Activated CD8-positive, alpha-beta memory T cell treated with anti-CD3 and anti-CD28 coated beads for 4 hours (primary cell): ENCODE measurements at places on chromosomes 11 and 22.

- no peak for DNase-seq
These were observed 84.9 kb upstream of the RAB1B start for GRCh38 chr11:66183494-66184048.

- DNase-seq = no peak
These were observed 1013.9 kb upstream of the CCDC90B start for GRCh38 chr11:84300092-84300491.

DNA sequence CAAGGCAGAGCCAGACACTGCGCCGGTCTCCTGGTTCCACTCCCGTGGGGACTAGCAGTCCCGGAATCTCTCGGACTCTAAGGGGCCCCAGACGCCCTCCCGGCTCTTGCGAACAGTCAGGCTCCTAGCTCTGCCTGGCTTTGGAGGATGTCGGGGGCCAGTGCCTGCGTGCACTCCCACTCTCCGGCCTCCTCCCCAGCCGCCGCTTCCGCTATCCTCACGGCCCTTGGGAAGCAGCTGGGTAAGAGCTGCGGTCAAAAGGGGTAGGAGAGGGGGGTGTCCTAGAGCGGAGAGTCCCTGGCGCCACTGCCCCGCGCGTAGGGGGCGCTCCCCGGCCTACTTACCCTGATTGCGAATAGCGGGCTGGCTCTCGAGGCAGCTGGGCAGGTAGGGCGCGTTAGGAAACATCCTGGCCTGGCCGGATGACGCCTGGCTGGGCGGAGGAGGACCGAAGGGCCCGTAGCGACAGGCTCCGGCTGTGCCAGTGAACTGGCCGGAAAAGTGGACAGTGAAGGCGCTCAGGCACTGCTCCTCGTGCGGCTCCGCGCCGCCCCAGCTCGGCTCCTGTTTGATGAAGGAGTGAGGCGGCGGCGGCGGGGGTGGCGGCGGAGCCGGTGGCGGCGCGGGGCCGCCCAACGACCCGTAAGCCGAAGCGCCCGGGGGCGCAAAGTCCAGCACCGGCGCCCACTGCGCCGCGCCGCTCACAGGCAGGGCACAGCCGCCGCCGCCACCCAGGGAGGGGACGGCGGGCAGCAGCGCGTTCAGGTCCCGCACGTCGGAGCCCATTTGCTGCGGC, 785 bp downstream of the WT1 start:
- DNase-seq = no peak

DNA sequence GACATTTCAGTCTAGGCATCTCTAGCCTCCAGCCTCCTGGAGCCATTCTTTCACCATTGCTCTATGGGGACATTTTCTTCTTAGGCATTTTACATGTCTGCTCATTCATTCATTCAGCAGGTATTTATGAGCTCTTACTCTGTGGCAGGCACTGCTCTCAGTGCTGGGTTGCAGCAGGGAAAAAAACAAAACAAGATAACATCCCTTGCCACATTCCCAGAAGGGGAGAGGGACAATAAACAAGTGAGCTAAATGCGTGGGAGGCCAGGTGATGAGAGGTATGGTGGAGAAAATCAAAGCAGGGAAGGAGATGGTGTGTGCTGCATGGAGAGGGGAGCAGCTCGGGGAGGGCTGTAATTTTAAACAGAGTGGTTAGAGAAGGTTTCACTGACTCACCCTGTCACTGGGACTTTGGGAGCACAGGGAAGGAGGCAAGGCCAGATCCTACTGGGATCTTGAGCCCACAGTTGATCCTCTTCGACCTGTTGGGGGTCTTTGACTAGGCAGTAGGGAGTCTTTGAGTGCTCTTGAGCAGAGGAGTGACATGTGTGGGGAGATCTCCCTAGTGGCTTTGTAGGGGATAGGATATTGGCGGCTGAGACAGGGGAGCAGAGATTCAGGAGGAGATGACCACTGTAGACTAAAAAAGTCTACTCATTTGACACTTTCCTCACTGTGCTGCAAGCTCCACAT, 17.0 kb downstream of the MICAL2 start:
- DNase-seq = no peak

GRCh38 chr22:49586873-49587272, 240.8 kb downstream of the BRD1 start:
- DNase-seq = no peak

DNA sequence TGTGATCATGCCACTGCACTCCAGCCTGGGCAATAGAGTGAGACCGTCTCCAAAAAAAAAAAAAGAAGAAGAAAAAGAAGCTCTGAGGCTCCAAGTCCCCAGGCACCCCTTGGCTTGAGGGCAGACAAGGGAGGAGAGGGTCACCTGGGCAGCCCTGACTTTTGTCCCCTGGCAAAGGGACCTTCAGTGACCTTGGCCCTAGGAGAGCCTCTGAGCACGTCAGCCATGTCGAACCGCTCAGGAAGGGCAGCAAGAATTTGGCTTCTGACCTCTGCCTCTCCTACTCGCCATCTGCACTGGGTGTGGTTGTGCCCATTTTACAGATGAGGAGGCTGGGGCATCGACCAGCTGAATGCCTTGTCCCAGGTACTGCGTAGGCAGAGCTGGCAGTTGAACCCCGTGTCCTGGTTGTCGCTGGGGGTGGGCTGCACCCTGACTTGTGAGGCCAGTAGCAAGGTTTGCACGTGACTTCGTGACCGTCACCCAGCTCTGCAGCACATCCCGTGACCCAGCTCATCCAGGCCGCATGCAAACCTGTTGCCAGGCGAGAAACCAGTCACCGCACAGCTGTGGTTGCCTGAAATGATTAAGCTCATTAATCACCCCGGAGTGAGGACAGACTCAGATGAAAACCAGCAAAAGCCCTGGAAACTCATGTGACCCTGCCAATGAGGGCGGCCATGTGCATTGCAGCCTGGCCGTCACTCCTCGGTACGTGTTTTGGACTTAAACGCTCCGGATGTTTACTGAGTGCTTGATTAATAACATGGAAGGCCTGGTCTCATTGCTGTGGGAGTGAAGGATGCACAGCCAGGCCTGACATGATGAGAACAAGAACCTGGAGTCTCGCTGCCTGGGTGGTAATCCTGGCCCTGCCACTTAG, 47.7 kb upstream of the PPP6R3 start:
- DNase-seq = no peak

GRCh38 chr11:65208785-65209710, 27.3 kb downstream of the CAPN1 start:
- DNase-seq = no peak

GRCh38 chr11:9605742-9606141, 32.3 kb downstream of the WEE1 start:
- DNase-seq = no peak

DNA sequence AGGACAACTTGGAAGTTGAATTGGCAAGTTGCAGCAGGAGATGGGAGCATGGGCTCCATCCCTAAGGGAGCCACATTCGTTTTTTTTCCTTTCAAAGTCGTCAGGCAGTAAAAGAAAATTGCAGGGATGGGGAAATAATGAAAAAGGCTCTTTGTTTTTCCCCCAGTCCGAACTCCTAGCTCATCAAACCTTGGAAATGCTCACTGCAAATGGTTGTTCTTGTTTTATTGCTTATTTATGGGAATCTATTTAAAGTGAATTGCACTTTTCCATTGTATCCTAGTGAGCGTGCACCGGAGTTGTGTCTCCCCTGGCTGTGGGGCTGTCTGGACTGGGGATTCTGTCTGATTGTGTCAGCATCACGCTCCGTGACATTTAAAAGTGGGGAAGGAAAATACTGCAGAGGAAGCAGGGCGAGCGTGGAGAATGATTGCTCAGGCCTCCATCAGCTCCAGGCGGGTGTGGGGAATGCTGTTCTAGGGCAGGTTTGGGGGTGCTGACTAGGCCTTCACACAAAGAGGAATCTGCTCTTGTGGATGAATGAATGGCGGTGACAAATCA, 306.4 kb downstream of the KIRREL3 start:
- no peak for DNase-seq

DNA sequence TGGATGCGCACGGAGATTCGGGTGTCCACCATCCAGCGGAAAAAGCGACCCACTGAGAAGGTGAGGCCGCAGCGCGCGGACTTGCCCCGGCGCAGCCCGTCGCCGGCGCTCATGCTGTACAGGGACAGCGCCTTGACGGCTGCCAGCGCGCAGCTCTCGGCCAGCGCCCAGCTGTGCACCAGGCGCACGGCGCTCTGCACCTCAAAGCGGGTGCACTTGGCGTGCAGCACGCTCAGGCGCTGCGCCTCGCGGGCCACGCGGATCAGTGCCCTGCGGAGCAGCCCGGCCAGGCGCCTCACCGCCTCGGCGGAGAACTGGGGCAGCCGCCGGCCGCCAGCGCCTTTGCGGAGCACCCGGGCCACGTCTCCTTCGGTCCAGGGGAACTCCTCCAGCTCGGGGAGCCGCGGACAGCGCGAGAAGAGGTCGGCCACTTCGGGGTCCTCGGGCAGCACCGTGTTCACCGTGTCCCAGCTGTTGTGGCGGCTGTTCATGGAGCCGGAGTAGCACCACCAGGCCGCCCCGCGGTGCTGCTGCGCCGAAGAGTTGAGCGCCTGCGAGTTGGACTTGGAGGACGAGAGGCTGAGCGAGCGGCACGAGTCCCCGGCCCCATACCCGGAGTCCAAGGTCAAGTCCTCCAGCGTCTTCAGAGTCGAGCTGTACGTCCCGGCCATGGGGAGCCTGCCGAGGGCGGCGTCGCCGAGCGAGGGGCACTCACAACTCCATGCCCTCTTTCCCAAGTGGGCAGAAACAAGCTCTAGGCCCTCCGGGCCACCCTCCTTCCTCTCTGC, 703 bp downstream of the ABTB2 start:
- DNase-seq = peak; percentile 13

GRCh38 chr22:46969491-46969890, 207.0 kb downstream of the TBC1D22A start:
- no peak for DNase-seq

GRCh38 chr22:30183271-30183670, 63.3 kb downstream of the LIF start:
- DNase-seq = no peak
